ENCODE measurements at places on chromosomes 7 and 10. TPM values are rescaled to one million over a fixed set of nuclear protein-coding genes. Genes with fewer than 3 reads are reported as not detected.
A peak's percentile ranks its signal among the peaks of the same experiment; 100 is the strongest.

GRCh38 chr10:79413196-79413595 lies 32.2 kb downstream of the ZCCHC24 start:
- H3K36me3 ChIP-seq = no peaks in the 10 kb centered on the region
- H3K4me1 ChIP-seq = peaks cover 44% of the 10 kb centered on the region
- DNase-seq = peak; percentile 80
- no peak overlapping the region for H3K27ac ChIP-seq

GRCh38 chr10:46062723-46063428 lies 16.8 kb upstream of the MSMB start:
- no peak for DNase-seq
- H3K4me1 ChIP-seq = no peaks in the 10 kb centered on the region
- H3K27ac ChIP-seq = no peak overlapping the region
- H3K36me3 ChIP-seq = no peaks in the 10 kb centered on the region

GRCh38 chr10:24451325-24451820 lies 242.4 kb downstream of the KIAA1217 start:
- DNase-seq = no peak
- H3K27me3 ChIP-seq = no peaks in the 10 kb centered on the region
- peaks cover 5% of the 10 kb centered on the region for H3K4me1 ChIP-seq
- H3K4me3 ChIP-seq = peak overlapping the region; percentile 37
- H3K27ac ChIP-seq = peak overlapping the region; percentile 30
- no peaks in the 10 kb centered on the region for H3K36me3 ChIP-seq

DNA sequence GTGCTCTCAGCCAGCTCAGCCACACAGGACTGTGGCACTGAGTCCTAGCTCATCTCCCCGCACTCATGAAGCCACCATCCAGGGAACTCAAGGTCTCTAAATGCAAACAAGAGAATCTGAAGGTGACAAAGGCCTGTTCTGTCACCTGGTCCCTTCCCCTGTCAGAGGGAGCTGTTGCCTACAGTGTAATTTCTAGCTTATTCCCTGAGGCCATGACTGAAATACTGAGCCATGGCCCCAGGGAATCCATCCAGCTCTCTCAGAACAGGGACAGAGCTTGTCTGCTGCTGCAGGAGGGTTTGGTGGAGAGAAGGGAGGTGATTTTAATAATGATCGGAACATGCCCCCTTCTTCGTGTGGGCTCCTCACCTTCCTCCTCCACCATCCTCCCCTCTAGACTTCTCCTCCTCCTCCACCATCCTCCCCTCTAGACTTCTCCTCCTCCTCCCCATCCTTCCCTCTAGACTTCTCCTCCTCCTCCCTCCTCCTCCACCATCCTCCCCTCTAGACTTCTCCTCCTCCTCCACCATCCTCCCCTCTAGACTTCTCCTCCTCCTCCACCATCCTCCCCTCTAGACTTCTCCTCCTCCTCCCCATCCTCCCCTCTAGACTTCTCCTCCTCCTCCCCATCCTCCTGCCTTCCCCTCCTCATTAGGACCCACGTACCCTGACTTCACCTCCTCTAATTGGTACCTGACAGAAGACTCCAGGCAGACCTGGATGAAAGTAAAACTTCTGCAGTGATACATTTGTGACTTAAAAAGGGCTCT lies 338.0 kb upstream of the MKI67 start:
- no peak overlapping the region for H3K27ac ChIP-seq
- H3K36me3 ChIP-seq = no peaks in the 10 kb centered on the region
- no peaks in the 10 kb centered on the region for H3K27me3 ChIP-seq
- H3K4me3 ChIP-seq = no peak overlapping the region
- no peaks in the 10 kb centered on the region for H3K4me1 ChIP-seq

DNA sequence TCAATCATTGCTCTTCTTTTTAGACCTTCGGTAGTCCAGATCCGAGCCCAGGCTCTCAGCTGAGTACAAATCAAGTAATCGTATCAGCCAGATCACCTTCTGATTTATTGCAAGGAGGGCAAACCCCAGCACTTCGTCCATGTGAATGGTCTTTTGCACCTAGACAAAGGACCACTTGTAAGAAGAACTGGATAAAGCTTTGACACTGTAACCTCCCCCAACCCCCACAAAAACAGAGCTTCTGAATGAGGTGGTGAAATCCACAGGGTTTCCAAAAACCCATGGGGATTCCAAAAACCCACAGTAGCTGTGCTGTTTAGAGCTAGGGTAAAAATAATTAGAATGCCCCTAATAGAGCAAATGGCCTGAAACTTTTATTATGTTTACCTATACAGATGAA lies 148.8 kb upstream of the ODAD2 start:
- no peak for DNase-seq
- no peak overlapping the region for H3K4me3 ChIP-seq
- peaks cover 17% of the 10 kb centered on the region for H3K36me3 ChIP-seq
- no peak overlapping the region for H3K27ac ChIP-seq

Gene PSD
- 0.59 TPM for total RNA-seq

Gene MGMT
- 21.7 TPM for total RNA-seq

Gene LIPF
- total RNA-seq = not detected

Gene SLC18A3
- total RNA-seq = not detected

Gene AFAP1L2
- total RNA-seq = 273 TPM

Gene FAM221A
- total RNA-seq = 12.7 TPM
